ENCODE measurements at places on chromosomes 3 and 15.

- no peak for DNase-seq
These were observed 92.8 kb downstream of the EOMES start for GRCh38 chr3:27629366-27629765.

GRCh38 chr3:3286014-3286413 is 106.5 kb upstream of the CRBN start:
- no peak for DNase-seq

- peak; percentile 54 for DNase-seq
These were observed 921 bp downstream of the LMLN start for GRCh38 chr3:197960694-197961581.

GRCh38 chr15:85745525-85746150 is 49.1 kb downstream of the KLHL25 start:
- DNase-seq: no peak

GRCh38 chr3:38031022-38031994 is 1.9 kb upstream of the PLCD1 start:
- DNase-seq: peak; percentile 59

DNA sequence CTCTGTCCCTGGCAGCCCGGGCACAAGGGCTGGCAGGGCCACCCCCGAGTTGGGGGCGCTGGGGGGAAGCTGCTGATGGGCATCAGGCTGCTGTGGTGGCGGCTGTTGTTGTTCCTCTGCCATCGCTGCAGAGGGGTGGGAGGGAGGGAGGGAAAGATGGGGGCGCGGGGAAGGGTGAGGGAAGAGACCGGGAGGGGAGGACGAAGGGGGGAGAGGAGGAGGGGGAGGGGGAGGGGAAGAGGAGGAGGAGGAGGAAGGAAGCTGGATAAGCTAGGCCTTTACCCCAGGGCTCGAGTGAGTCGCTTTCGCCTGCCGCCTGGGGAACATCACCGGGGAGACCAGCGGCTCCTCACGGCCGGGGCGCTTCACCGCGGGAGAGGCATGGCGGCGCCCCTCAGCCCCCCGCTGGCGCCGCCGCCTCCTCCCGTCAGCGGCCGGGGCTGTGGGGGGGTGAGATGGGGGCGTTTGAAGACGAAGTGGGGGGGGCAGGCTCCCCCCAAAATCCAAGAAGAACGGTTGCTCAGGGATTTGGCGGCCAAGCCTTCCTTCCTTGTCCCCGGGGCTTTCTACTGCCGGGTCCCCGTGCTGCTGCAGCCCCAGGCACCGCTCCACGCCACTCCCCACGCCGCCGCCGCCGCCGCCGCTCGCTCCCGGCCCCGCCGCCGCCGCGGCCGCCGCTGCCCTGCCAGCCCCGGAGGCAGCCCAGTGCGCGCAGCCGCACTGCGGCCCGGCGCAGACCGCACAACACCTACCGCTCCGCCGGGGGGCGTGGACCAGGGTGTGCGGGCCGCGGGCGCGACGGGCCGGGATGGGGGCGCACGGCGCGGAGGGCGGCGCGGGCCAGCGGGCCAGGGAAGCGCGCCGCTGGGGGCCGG is at the start of gene RFX7:
RFX7 (minus strand) TSS at position 717 of the 875 bp plus-strand sequence; CDS start at position 123, 594 bp downstream.
- peak; percentile 92 for DNase-seq

DNA sequence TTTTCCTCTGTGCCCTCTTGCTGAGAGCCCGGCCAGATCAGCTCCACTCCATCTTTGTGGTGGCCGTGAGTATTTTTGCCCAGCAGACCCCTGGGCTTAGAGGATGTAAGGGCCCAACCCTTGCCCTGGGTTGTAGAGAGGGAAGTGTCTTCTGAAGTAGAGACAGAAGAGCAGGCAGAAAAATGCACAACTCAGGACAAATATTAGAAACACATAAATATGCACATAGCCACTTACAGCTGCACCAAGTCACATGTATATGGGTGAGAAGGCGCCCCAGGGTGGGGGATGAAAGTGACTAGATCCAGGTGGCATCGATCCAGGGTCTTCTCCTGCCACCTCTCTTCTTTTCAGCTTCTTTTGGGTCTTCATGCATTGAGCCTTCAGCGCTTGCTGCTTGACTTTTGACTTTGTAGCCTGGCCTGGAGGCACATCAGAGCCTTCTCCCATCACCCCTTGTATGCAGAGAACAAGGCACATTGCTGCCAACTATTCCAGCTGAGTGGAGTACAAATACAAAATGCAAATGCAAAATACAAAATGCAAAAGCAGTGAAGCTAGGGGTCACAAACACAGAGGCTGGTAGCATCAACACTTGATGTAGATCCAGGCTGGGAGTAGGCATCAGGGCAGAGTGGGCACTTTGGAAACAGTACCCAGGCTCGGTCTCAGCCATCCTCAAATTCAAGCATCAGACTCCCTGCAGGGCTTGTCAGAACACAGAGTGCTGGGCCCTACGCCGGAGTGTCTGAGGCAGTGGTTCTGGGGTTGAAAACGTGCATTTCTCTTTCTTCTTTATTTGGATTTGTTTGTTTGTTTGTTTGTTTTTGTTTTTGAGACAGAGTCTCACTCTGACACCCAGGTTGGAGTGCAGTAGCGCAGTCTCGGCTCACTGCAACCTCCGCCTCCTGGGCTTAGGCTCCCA is 133.0 kb downstream of the ASB7 start:
- DNase-seq: no peak

DNA sequence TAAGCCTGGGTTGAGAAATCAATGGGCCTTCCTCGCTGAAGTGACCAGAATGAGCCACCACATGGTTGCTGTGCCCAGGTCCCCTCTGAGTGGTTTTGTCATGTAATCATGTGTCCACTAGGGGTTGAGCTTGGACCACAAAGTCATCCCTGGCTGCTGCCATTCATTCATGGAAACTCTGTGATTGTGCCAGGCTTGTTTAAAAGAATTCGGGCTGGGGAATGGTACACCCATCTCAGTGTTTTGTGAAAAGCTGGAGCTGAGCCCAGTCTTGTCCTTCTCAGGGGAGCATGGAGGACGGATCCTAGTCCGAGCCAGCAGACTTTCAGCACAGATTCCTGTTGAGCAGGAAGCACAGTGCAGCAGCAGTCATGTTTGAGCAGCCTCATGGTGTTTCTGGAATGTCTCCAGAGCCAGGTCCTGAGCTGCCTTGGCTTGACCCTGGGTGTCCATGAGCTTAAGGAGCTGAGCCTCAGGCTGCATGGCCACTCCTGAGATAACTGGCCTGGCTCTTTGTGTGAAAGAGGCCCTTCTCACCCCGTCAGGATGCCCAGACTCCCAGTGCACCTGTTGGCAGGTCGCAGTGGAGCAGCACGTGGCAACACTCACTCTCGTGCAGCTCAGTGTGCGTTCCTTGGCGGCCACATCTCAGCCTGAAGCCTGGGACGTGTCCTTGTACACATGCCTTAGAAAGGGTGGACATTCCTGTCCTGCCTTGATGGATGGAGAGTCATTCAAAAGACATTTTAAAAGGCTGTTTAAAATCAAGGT is 260.3 kb upstream of the TPM1 start:
- DNase-seq: peak; percentile 77

- no peak for DNase-seq
These were observed 139.8 kb downstream of the ATG7 start for GRCh38 chr3:11411956-11412355.

GRCh38 chr15:76976572-76977270 is 18.2 kb upstream of the PSTPIP1 start:
- no peak for DNase-seq

- no peak for DNase-seq
These were observed 84.0 kb upstream of the ACKR4 start for GRCh38 chr3:132513057-132513456.

- no peak for DNase-seq
These were observed 67.4 kb downstream of the IMPG2 start for GRCh38 chr3:101252945-101253344.

GRCh38 chr3:166111562-166111961 is 274.3 kb upstream of the BCHE start:
- no peak for DNase-seq

DNA sequence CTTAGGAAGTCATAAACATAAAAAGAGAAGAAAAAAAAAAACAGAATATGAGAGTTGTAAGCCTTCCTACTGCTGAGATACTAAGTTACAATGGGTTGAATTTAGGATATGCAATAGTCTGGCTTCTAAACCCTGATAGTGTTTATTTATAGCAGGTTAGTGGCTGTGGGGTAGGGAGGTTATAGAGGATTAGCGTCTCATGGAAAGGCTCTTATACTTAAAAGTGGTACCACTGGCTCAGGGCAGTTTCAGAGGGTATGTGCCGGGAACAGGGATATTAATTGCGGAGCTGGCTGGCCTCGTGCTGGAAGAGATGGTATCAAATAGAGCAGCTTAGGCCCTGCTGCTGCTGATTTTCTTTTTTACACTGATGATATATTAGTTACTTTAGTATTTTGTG is 60.8 kb downstream of the PFN2 start:
- DNase-seq: no peak

- no peak for DNase-seq
These were observed 1.4 kb downstream of the ARL14 start for GRCh38 chr3:160678292-160678842.

DNA sequence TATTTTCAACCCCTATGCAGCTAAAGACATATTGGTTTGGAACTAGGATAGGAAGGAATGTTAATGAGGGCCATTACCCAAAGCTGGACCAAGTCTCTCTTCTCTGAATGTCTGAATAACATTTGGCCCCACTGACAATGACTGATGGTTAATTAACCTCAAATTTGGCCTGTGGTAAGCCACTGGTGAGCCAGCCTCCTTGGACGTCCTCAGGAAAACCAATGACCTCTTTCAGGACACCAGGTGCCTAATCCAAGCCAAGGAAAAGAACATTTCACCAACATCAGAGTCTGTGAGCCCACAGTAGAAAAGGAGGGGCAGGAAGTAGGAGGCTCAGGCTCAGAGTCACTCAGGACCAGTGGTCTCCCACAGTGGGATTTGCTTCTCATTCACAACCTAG is 56.4 kb upstream of the ETV5 start:
- no peak for DNase-seq

GRCh38 chr15:82114660-82115059 is 68.8 kb upstream of the MEX3B start:
- DNase-seq: no peak

DNA sequence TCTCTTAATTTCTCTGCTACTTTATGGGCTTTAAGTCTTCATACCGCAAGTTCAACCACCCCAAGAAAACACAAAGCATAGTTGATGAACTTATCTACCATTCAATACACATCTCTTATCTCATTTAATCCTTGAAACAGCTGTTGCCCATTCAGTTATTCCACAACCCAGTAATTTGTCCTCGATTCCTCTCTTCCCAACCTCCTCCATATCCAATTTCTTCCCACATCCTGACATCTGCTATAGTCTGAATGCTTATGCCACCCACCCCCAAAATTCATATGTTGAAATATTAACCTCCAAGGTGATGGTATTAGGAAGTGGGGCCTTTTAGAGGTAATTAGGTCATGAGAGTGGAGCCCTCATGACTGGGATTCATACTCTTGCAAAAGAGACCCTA is 345.4 kb downstream of the ERC2 start:
- DNase-seq: no peak

GRCh38 chr3:41888368-41889076 is 73.4 kb downstream of the ULK4 start:
- DNase-seq: no peak

- no peak for DNase-seq
These were observed 40.8 kb downstream of the NDUFB4 start for GRCh38 chr3:120636795-120637401.

GRCh38 chr3:5007873-5008272 is 28.6 kb downstream of the BHLHE40 start:
- DNase-seq: no peak

GRCh38 chr3:129577366-129577765 is 29.1 kb downstream of the PLXND1 start:
- no peak for DNase-seq

- DNase-seq: no peak
These were observed 1096.2 kb upstream of the EPHA6 start for GRCh38 chr3:95718168-95718567.

GRCh38 chr3:2262204-2262603 is 163.5 kb downstream of the CNTN4 start:
- no peak for DNase-seq

- no peak for DNase-seq
These were observed 38.9 kb downstream of the C3orf85 start for GRCh38 chr3:109175411-109175810.

- no peak for DNase-seq
These were observed 53.0 kb upstream of the GSK3B start for GRCh38 chr3:120147072-120147871.

DNA sequence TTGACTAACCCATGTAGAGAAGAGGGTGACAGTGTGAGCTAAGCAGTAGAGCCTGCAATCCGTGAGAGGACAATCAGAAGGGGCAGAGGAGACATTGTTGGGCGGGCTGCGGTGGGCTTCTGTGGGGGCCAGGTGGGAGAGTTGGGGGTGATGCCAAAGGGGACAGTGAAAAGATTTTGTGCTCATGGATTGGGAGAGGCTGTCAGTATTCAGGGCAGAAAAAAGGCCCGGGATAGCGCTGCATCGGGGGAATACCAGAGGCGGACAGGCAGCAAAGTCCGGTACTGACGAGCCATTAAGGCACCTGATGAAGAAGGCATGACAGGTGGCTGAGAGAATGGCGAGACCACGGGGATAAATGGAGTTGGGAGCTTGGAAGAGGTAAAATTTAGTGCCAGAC is 1.3 kb upstream of the PXYLP1 start:
- no peak for DNase-seq

- DNase-seq: no peak
These were observed 4.5 kb upstream of the SLCO2A1 start for GRCh38 chr3:134034005-134034785.

- DNase-seq: no peak
These were observed 88.3 kb upstream of the ACP3 start for GRCh38 chr3:132228923-132229322.

DNA sequence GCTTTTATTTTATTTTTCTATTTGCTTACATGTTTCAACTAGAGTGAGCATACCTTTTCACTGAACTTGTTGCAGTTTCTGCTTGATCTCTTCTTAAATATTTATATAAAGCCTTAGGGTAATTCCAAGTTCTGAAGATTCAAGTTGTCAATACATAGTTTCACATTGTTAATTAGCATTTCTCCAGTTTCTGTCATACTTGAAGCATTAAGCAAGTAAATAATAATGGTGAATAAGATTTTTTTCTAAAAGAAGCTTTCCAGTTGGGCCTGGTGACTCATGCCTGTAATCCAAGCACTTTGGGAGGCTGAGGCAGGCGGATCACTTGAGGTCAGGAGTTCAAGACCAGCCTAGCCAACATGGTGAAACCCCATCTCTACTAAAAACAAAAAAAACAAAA is 53.9 kb downstream of the CALML4 start:
- no peak for DNase-seq

DNA sequence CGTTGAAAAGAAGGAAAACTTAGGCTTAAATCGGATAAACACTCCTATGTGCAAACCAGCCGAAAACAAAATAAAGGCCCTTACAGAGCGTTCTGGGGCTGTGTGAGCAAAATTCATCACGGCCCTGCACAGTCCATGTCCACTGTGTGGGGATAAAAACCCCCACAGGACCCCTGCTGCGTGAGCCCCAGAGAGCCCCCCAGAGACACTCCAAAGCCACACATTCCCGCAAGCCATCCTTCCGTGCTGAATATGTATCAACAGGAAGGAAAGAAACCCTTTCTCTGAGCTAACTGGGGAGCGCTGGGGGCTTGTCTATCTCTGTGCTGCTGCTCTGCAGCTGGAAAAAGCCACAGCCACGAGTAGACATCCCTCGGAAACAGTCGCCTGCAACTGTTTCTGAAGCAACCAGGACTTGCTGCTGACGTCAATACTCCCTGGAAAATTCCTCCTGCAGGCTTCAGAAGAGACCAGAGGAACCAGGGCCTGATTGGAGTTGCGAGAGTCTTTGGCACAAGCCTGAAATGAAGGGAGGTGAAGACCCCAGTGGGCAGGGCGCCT is 72.7 kb downstream of the NUP210 start:
- peak; percentile 22 for DNase-seq
